ENCODE measurements at places on chromosomes 4 and X.

DNA sequence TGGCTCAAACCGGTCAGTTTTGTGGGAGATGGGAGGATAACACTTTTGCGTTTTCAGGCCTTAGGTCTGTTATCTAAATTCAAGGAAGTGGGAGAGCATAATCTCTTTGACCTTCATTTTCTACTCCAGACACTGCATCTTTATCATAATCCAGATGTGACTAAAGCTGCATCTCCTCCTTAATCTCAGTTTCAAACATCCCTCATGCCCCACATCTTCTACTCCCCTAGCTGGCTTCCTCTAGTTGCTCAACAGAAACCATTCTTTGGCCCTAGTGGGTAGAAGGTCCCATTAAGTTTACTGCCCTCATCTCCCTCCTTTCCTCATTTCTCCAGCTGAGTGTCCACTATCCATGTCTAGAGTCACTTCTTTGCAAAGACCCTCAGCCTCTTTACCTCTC is 18.8 kb upstream of the RASL11B start:
- no peak for ATAC-seq

GRCh38 chrX:2652106-2652505 is 39.0 kb upstream of the CD99 start:
- no peak for ATAC-seq

DNA sequence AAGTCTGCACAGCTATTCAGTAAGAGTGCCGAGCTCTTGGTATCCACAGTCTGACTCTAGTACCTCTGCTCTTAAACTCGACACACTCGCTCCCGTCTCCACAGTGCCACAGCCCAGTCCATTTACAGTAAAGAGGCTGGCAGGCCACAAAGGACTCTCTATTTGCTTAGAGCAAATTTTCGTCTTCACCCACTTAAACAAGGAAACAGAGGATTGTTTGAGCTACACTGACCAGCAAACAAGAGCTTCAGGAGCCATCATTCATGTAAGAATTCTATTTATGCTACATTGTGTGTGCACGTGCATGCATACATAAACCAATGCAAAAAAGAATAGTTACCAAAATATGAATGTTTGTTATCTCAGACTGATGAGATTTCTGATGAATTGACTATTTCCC is 290.2 kb downstream of the USP46 start:
- no peak for ATAC-seq

DNA sequence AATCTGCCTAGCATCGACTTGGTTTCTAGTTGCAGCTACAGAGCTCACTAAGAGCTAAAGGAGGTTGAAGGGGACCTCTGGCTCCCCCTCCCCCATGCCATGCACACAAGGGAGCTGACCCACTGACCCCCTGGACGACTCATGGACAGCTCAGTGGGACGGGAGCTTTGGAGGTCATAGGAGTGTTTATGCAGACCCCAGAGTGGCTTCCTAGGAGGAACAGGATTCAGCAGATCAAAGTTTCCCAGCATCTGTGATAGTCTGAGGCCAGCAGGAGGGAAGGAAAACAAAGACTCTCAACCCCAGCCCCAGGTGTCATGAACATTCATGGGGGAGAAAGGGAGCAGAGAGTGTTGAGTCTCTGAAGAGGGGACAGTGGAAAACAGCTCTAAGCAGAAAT is 104.4 kb downstream of the ARSF start:
- ATAC-seq, result no peak

GRCh38 chrX:118560489-118560888 is 64.9 kb downstream of the DOCK11 start:
- no peak for ATAC-seq

GRCh38 chrX:310621-311155 is 7.9 kb downstream of the GTPBP6 start:
- no peak for ATAC-seq

GRCh38 chr4:97104006-97104405 is 1039.3 kb downstream of the STPG2 start:
- ATAC-seq, result no peak

- peak; percentile 99 for ATAC-seq
These were observed 9.8 kb upstream of the ATP2B3 start for GRCh38 chrX:153507484-153508178.

DNA sequence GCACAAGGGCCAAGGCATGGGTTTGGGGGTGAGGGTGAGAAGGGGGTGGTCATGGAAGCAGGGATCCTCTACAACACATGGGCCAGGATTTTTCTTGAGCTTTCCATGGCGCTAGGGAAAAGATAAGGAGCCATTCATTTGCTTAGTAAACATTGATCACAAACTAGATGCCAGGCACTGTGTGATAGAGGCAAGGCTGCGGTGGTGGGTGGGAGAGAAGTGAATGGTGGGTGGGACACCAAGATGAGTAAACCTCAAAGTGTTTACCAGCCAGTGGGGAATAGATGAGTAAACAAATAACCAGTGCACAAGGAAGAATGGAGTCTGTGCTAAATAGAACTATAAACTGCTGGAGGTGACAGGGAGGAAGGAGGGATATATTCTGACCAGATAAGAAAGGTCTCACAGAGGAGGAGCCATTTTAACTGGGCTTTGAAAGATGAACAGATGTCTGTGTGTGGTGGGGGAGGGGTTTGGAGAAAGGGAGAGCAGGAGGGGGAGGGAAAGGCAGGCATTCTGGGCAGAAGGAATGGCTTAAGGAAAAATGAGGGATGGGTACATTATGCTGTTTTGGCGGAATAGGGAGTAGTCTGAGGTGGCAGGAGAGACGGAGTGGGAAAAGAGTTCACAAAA is 48.0 kb upstream of the LAS1L start:
- ATAC-seq, result no peak

DNA sequence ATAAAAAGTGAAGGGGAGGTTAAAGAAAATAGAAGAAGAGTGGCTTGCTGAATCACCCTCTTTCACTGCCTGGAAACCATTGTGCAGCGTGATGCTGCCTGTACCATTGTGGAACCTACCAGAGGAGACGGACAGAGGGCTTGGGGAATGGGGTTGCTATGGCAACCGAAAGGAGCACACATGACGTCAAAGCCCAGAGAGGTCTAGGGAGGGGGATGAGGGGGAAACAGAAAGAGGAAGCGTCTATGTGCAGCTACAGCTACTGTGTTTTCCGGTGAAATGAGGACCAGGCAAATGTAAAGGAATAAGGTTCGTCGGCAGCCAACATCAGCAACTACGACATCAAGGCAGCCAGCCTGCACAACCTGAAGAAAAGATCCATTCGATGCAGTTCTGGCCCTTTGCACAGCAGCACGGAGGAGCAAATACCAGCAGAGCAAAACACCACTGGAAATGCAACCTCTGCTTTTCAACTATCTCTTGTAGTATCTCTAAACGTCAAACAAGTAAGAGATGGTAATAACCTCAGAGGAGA is at the start of gene MAPK10:
TSS of gene MAPK10 (minus strand) at position 110 of the 535 bp plus-strand sequence.
- ATAC-seq, result peak; percentile 77

GRCh38 chr4:123848606-123849005 is 452.0 kb downstream of the SPRY1 start:
- ATAC-seq, result no peak

DNA sequence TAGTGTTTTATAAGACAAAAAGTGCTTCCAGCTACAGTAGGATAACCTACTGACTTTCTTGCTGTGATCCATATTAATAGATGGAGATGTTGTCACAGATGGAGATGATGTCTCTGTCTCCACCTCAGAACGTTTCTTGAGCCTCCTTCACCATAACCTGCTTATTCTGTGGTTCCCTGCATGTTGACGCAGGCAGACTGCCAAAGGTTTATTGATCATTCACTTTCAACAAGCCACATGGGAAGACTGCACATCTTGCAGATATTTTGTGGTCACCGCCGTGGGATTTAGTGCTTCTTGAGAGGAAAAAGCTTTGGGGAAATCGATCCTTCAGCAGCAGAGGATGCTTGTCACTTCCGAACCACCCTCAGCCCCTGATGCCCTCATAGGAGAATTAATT is 943.0 kb upstream of the PRKX start:
- no peak for ATAC-seq

GRCh38 chr4:153594210-153594609 is 89.9 kb upstream of the TLR2 start:
- no peak for ATAC-seq

DNA sequence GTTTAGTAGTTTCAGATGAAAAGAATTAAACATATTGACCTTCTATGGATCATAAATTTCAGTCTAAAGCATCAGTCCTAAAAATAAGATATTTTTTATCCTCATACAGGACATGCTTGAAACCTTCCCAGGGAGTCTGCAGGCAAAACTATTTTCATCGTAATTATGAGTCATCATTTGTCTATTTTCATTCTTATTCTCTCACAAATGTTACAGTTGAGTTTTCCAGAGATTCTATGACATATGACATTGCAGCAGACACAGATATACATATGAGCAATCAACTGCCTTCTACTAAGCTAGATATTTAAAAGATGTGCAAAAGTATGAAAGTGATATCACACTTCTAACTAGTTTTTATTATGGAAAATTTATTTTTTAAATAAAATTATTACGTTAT is 398.0 kb downstream of the MAGEB5 start:
- ATAC-seq, result no peak

DNA sequence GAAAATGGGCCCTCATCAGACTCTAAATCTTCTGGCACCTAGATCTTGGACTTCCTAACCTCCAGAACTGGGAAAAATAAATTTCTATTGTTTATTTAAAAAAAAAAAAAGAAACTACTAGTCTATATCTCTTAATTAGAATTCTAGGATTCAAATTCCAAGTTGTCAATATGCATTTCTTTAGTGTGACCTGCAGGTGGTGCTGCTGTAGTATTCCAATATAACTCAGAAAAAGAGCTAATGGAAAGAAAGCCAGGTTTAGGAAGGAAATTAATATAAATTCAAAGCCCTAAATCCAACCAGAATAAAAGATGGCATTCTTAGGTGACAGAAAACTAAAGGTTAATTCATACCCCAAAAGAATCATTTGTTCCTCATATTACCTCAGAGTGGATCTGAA is 80.0 kb upstream of the NALF2 start:
- ATAC-seq, result no peak

DNA sequence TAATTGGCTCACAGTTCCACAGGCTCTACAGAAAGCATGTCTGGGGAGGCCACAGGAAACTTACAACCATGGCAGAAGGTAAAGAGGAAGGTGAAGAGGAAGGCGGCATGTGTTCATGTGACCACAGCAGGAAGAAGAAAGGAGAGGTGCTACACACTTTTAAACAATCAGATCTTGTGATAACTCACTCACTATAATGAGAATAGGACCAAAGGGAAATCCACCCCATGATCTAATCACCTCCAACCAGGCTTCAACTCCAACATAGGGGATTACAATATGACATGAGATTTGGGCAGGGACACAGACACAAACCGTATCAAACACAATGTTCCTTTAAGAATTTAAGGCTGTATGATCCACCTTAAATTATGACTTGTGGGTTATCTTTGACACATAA is 10.5 kb upstream of the PGM2 start:
- peak; percentile 41 for ATAC-seq

DNA sequence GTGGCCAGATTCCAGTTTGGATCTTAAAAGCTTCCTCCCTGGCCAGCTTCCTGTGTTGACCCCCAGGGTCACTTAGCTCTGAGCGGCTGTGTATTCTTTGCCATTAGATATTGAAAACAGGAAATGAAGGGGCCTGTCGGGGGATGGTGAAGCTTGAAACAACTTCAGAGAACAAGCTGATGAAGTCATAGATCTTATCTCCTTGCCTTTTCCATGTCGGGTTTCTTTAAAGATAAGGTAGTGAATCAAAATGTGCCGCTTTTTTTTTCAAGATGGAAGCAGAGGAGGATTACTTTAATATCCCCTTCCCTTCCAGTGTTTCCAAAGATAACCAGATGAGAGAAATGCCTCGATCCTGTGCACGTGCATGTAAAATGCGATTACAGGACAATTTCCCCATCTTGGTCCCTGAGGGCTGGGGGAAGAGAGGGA is 508.5 kb downstream of the MID1IP1 start:
- peak; percentile 73 for ATAC-seq

DNA sequence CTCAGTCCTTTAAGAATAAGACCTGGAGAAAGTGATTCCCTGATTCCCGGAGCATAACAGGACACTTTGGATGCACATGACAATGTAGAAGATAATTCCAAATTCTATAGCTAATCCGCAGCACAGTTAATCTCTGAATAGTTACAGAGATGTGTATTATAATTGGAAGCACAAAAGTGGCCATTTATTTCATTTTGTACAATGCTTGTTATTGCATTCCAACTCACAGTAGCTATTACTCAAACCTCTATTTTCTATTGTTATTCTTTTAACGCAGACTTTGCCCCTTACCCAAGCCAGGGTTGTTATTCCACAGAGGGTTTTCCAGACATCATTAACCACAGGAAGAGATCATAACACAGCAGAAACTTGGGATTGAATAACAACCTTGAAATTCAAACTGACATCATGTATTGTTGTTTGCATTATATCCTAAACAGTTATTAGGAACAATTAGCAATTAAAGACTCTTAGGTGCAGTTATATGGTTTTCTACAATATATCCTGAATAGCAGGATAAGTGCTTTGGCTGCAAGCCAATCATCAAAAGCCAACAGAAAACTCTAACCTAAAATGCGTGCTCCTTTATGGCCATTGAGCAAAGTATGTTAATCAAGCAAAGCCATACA is 984.0 kb upstream of the TENM3 start:
- no peak for ATAC-seq

DNA sequence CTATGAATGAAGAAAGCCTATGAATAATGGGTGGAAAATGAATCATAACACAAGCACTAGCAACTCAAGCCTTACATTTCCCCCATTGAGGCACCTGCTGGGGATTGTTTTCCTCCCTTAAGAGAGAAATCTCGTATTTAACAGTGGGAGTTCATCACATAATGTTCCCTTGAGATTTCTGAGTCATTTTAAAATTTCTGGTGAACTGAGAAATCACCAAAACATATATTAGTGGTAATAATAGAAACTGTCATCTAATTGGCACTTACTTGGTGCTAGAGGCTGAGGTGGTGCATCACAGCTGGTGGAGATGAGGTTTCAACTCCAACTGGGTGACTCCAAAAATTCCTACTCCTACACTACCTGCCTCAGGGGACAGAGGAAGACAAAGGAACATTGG is 561.3 kb upstream of the LCORL start:
- no peak for ATAC-seq

- ATAC-seq, result no peak
These were observed 467 bp downstream of the HSD17B11 start for GRCh38 chr4:87390551-87390890.

DNA sequence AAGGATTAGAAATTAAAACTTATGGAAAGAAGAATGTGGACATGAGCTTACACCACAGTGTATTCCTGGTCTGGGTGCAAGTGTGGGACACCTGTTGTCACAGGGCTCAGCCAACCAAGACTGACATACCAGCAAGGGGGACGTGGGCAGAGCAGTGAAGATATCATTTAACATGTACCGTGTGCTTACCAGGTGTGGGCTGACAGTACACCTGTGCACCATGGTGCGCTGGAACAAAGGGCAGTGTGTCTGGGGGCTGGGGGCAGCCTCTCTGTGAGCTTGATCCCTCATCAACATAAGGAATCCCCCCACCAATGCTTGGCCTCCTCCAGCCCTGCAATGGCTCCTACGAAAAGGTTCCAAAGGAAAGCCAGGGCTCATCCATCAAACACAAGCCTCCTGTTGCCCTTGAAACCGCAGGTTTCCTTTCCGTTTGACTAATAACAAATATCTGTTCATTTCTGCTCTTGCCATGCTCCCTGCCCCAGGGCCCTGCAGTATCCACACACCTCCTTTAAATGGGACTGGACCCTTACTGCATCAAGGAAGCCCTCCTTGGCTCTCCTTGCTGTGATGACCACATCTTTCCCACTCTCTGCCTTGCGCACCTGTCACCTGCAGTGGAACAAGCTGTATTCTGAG is 16.7 kb downstream of the EVC2 start:
- no peak for ATAC-seq
